ENCODE measurements at places on chromosomes 6 and 20. TPM values are rescaled to one million over a fixed set of nuclear protein-coding genes. Genes with fewer than 3 reads are reported as not detected.

DNA sequence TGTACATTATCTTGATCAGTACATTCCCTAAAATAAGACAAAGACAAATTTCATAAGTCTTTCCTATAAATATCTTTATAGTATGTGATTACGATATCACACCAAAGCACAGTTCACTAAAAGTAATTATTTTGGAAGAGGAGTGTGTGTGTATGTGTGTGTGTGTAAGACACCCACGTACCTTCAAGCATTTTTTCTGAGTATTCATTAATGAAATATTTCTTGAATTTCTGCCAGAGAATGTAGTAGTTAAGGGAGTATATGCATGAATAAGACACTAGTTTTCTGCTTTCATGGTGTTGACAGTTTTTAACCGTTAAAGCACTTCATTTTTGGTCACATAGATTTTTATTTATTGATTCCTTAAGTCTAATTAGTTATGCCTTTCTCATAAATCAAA lies 36.8 kb downstream of the MANEA start:
- DNase-seq: no peak

DNA sequence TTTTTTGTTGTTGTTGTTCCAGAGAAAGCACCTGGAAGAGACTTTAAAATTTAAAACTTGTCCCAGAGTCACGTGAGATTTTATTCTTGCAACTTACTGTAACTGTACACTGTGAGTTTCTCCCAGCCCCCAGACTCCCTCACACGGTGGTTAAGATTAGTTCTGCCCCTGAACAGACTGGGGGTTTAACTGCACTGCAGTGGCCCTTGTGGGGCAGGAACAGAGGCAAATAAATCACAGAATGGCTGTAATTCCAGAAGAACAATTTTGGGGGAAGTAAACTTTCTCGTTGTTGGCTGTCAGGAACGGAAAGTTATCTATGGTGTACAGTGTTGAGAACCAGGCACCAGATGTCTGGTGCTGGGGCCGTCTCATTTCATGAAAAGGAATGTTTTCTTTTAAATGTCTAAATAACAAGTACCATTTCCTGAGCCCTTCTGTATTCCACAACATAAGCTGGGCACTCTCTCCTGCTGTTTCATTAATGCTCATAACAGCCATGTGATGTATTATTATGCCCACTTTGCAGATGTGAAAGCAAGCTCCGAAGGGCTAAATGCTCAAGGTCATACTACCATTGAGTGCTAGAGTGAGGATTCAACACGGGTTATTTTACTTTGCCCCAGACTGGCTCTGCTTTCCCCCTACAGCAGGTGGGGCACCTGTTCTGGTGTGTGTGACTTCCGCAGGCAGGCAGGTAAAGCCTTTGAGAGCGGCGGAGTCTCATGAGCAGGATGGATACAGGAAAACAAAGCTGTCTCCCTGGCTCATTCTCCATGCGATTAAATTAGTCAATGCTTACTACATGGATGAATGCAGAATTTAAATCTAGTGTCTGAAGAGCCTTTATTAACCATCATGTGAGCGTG lies 30.5 kb downstream of the CNKSR3 start:
- no peak for DNase-seq

DNA sequence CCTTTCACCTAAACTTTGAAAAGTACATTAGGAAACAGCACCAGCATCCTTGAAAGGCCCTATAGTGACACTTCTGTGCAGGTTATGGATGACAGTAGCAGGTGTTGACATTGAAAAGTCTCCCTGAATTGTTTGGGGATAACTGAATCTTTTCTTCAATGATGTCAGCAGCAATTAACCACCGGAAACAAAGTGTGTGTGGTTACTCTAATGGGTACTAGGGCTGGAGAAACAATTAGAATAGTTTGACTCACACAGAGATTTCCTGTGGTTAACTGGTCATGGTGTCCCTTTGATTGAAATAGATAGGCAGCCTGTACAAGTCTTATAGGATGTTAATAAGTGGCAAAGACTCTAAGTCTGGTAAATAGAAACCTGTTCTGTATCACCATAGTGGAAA lies 189.1 kb downstream of the TBX18 start:
- DNase-seq: no peak

GRCh38 chr6:79640146-79641111 lies 9.3 kb downstream of the SH3BGRL2 start:
- DNase-seq: no peak

DNA sequence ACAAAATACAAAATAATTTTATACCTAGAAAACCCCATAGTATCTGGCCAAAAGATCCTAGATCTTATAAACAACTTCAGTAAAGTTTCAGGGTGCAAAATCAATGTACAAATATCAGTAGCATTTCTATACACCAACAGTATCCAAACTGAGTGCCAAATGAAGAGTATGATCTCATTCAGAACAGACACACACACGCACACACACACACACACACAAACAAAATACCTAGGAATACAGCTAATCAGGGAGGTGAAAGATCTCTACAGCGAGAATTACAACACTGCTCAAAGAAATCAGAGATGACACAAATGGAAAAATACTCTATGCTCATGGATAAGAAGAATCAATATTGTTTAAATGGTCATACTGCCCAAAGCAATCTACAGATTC lies 49.2 kb downstream of the TOMM6 start:
- no peak for DNase-seq

DNA sequence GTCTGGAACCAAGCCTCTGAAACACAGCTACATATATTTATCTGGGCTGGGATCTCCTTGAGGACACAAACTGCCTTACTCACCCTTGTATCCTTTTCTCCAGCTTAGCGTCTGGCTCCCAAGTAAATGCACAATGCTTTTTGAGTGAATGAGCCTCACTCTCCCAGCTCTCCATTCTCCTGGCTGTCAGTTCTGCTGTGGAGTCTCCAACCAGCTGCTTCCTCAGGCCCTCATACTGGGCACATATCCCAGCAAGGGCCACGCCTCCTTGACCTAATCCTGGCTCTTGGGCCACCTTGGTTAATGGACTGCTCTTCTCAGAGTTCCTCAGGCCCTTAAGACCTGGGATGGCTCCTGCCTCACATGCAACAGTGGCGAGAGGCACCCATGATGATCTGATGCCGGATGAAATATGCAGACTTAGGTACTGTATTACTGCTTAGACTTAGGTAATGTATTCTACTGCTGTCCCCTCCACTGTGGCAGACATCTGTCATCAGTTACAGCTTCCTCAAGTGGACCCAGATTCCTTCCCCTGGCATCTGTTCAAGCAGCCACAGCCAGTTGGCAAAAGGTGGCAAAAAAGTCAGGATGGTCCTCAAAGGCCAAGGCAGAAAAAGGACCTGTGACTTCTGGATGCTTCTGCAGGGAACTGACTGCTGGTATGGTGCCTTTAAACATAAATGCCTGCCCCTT lies 16.5 kb downstream of the SNHG17 start:
- DNase-seq: no peak

DNA sequence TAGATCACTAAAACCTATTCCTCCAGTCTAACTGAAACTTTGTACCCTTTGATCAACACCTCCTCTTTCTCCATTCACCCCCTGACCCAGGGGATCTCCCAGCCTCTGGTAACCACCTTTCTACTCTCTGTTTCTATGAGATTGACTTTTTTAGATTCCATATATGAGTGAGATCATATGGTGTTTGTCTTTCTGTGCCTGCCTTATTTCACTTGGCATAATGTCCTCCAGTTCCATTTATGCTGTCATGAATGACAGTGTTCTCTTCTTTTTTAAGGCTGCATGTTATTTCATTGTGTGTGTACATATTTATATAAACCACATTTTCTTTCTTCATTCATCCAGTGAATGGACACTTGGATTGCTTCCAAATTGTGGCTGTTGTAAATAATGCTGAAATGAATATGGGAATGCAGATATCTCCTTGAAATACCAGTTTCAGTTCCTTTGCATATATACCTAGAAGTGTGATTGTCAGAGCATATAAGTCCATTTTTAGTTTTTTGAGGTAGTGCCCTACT lies 57.7 kb downstream of the DHX35 start:
- no peak for DNase-seq

CYP21A2 gene
- 3.8 TPM for total RNA-seq

LRRN4 gene
- not detected for total RNA-seq
